ENCODE measurements at places on chromosomes 16 and 17.

DNA sequence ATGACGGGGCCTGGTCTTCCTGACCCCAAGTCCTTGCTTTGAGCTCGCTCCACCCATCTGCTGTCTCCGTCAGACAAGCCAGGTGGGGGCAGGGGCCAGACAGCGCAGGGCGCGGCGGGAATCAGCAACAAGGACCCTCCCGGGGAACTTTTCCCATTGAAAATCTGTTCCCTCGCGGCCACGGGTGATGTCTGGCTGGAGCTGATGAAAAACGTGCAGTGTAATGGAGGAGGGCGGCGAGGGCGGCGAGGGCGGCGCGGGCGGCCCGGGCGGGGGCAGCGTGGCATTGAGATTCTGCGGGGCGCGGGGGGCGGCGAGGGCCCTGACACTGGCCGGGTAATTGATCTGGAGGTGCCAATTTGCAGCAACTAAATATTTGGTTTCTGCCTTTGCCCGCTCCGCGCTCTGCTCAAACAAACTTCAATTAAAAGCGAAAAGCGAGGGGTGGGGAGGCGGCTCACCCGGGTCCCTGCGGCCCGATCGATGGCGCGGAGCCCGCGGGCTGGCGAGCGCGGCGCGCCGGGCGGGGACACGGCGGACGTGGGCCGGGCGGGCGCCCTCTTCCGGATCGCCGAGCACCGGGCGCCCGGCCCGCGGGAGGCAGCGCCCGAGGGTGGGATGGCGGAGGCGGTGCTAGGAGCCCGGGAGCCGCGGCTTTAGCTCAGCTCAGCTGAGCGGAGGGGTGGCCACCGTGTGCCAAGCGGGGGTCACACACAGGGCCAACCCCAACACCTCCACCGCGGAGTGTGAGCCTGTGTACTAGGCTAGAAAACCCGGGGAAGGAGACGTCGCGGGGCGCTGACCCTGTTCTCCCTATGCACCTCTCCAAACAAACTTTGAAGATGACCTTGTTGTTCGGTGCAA, 32.4 kb downstream of the DCAKD start:
- H3K4me3 ChIP-seq: peak overlapping the region; percentile 40
- peak; percentile 85 for DNase-seq
- no peak overlapping the region for H3K27ac ChIP-seq
- peaks cover 24% of the 10 kb centered on the region for H3K4me1 ChIP-seq

DNA sequence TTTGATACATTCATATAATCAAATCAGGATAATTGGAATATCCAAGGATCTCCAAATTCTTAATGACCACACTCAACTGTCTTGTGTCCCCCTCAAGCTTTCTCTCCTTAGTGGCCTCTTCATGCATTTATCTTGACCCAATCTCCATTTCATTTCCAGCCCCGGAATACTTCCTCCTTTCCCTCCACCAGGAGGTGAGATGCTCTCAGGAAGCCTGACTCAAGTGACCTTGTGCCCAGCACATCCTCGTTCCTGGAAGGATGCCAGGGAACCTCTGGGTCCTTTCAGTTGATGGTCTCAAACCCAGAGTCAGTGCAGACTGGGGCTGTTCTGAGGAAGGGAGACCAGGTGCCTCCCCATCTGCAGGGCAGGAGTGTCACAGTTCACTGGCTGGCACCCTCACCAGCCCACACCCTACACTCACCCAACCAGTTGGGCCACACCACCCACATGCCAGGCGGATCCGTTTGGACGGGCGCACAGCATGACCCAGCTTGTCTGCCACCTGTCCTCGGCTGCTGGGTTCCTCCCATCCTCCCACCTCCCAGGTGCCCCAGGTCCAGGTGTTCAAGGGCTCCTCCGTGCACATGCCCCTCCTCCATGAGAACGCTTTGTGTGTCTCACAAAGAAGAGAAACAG, 14.0 kb upstream of the EMP2 start:
- H3K4me3 ChIP-seq: no peak overlapping the region
- H3K27me3 ChIP-seq: no peaks in the 10 kb centered on the region
- DNase-seq: no peak
- H3K27ac ChIP-seq: no peak overlapping the region
- H3K4me1 ChIP-seq: no peaks in the 10 kb centered on the region

DNA sequence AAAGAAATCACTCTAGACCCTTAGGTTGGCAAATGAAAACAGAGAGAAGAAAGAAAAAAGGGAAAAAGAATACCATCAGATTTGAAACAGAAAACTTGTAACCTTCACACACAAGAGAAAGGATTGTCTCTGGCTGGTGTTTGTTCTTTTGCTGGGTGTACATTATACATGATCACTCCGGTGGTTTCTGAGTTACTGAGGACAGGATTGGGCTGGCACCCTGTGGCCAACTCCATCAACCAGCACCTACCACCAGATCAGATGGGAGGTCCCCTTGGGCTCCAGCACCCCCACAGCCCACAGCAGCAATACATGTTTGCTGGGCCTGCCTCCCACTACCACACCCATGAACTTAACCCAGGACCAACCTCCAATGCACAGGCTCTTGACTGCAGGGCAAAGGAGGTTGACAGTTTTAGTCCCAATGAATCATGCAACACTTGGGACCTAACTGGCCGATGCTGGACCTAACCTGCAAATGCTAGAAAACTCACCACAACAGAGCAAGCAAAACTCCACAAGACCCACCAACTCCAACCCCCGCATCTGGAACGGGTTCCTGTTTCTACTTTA, 308.3 kb downstream of the SOX9 start:
- H3K27ac ChIP-seq: no peak overlapping the region
- DNase-seq: no peak
- H3K4me3 ChIP-seq: no peak overlapping the region
- no peaks in the 10 kb centered on the region for H3K27me3 ChIP-seq
- H3K4me1 ChIP-seq: peaks cover 5% of the 10 kb centered on the region
- no peaks in the 10 kb centered on the region for H3K36me3 ChIP-seq

DNA sequence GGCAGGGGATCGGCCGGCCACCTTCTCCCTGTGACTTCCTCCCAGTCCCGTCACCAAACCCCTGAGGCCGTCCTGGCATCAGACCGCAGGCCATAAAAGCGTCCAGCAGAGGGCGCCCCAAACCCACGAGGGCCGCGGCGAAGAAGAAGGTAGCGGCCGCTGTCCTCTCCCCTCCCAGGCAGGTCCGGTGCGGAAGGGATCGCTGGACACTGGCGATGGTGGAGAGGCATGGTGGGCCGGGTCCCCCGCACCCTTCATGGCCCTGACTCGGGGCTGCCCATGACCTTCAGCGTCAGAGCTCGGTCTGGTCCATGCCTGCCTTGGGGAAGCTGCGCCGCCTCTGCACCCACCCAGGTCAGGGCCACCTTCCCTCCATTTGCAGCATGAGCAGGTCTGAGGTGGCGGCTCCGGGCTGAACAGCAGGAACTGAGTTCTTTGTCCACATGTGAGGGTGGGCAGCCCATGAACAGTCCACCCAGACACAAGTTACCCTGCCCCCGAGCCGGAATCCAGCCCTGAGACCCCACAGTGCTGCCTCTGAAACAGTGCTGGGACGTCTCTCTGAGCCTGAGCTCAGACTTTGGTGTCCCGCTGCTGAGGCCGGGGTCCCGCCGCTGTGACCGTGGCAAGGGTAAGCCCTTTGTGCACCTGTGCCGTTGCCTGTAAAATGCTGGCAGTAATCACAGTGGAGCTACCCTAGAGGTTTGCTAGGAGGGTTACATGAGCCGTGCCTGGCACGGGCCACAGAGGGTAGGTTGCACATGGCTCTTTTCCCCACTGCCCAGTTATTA, 40.8 kb upstream of the CMIP start:
- H3K4me1 ChIP-seq: peaks cover 3% of the 10 kb centered on the region
- no peak overlapping the region for H3K4me3 ChIP-seq
- H3K27me3 ChIP-seq: no peaks in the 10 kb centered on the region
- no peaks in the 10 kb centered on the region for H3K36me3 ChIP-seq

- H3K4me1 ChIP-seq: no peaks in the 10 kb centered on the region
- no peak overlapping the region for H3K27ac ChIP-seq
- no peaks in the 10 kb centered on the region for H3K36me3 ChIP-seq
- H3K27me3 ChIP-seq: no peaks in the 10 kb centered on the region
- H3K4me3 ChIP-seq: no peak overlapping the region
Measured at GRCh38 chr17:10435096-10435495, 13.3 kb upstream of the MYH8 start.

GRCh38 chr16:78455861-78456260, 356.4 kb downstream of the WWOX start:
- no peaks in the 10 kb centered on the region for H3K27me3 ChIP-seq
- H3K36me3 ChIP-seq: no peaks in the 10 kb centered on the region
- H3K4me1 ChIP-seq: no peaks in the 10 kb centered on the region
- no peak for DNase-seq

Data from pancreas (tissue), 10 donors.